Substantia nigra (tissue), 51 donors: ENCODE measurements at places on chromosomes 1 and 21.

GRCh38 chr1:236979149-236979900 is 24.9 kb downstream of the MT1HL1 start:
- DNase-seq = no peak

- no peak for DNase-seq
Measured at GRCh38 chr1:116667078-116667574, 407 bp downstream of the IGSF3 start.

DNA sequence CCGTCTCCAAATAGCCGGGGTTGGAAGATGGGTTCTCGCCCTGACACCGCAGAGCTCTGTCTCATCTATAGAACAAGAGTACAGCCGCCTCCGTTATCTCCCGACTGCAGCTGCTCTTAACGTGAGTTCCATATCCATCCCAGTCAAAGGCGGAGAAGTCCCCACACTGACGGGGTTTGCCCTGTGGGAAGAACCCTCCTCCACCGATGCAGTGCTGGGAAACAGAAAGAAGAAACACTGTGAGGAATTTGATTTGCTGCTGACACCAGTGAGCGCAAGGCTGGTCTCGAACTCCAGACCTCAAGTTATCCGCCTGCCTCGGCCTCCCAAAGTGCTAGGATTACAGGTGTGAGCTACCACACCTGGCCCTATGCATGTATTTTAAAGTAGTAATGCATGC is 9.5 kb downstream of the ITLN2 start:
- no peak for DNase-seq

DNA sequence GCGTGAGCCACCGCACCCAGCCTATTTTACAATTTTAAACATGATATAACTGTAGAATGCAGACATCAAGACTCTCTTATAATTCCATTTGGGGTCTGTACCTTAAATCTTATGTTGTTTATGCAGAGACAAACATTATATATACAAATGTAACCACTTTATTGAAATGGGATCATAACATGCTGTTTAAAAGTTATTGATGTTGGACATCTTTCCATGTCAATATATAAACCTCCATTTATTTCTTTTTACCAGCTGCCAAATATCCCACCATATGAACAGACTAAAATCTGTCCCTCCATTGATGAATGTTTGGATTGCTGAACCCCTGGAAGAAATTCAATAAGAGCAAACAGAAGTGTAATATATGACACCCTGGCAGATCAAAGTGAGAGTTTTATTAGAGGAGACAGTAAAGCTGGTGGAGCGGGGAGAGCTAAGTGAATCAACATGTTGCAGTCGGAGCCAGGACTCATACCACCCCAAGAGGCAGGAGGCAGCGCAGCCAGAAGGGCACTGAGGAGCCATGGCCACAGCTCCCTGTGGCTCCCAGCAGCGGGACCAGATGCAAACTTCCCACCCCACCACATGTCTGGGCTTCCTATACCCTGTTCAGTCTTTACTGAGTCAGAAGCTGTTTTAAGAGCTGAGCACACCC is 4.7 kb upstream of the PCSK9 start:
- DNase-seq = no peak

DNA sequence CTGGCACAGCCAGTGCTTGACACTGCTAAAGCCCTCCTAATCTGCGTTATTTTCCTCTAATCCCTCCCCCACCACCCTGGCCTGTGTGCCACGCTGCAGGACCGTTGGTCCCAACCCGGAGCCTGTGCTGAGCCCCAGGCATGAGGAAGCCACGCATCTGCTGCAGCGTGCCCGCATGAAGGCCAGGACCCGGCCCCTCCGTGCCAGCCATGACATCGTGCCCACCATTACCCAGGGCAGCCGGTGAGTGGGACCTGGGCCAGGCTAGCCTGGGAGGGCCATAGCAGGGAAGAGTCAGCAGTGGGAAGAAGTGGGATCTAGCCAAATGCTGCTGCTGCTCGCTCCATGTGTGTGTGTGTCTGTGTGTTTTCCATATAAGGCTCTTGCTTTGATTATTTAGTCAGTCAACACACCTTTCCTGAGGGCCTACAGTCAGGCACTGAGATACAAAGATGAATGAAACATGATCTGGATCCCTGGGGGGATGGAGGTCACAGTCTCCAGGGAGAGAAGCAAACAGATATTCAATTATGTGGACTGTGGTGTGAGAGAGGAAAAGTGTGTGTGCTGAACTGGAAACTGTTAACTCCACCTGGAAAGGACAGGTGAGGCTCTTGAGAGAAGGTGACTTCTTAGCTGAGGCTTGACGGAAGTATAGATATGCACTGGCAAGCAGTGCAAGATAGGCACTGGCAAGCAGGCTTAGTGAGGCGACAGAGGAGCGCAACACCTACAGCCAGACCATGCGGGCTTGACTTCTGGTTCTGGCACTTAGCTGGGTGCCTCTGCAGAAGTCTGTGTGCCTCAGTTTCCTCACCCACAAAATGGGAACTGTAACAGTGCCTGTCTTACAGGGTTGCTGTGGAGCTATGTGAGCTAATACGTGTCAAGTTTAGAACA is 15.9 kb downstream of the KIAA1614 start:
- DNase-seq = no peak

GRCh38 chr1:181126871-181127587 is 38.5 kb downstream of the IER5 start:
- no peak for DNase-seq

DNA sequence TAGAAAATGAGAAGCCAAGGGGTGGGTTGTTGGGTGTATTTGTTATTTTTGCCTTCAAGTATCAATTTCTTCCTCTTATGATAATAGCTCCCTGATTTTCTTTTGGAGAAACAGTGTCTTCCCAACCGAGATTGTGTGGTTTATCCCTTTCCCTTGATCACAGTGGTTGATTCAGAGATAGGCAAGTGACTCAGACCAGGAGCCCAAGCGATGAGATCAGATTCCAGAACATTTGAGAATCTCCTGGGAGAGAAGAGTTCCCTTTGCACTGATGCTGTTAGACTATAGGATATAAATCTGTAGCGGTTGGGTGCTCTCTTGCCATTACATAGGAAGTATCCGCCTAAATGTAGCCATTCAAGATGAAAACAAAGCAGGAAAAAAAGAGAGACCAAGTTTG is 90.1 kb upstream of the WDR26 start:
- DNase-seq = no peak

DNA sequence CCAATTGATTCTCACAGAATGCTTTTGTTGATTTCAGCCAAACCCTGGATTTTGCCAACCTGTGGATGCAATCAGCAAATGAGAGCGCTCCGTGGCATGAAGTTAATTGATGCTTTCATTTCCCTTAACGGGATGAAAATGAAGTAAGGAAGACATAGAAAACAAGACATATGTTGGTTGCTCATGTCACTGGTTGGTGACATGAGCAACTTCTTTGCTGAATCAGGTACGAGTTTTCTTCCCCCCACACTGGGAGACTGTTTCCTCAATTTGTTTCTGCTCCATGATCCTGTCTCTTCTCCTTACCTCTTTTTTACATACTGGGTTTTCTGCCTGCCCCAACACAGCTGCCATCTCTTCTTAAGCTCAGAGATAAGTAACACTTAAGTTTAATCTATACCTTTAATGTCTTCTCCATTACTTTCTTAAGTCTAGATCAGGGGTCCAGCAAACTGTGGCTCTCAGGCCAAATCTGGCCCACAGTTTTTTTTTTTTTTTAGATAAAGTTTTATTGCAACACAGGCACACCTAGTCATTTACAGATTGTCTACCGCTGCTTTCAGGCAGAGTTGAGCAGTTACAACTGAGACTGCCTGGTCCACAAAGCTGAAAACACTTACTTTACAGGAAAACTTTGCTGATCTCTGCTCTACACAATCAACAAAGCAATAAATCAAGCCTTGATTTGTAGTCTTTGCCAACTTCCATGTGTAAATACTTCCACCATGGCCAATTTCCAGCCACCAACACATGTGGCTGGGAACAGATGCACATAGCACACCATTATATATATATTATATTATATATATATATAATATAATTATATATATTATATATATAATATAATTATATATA is 13.3 kb downstream of the GPR157 start:
- no peak for DNase-seq

DNA sequence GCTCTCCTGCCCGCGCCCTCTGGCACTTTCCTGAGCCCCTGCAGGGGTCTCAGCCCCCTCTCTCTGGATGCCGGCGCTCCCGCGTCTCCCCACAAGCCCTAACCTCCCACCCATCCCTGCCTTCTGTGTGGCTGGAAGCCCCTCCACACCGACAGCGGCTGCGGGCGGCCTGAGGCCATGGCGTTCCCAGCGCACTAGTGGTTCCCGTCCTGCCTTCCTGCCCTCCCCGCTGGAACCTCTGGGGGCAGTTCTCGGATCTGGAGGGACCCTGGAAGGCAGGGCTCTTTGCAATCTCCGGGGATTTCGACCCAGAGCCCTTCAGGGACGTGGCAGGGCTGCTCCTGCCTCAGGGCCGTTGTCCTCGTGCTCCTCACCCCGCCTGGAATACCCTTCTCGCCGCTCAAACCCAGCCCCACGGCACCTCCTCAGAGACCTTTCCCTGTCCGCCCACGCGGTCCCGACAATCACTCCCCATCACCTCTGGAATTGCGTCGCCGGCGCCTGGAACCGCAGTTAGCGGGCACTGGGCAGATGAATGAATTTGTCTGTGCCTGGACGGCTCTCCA is 493 bp upstream of the ESPN start:
- DNase-seq = no peak

DNA sequence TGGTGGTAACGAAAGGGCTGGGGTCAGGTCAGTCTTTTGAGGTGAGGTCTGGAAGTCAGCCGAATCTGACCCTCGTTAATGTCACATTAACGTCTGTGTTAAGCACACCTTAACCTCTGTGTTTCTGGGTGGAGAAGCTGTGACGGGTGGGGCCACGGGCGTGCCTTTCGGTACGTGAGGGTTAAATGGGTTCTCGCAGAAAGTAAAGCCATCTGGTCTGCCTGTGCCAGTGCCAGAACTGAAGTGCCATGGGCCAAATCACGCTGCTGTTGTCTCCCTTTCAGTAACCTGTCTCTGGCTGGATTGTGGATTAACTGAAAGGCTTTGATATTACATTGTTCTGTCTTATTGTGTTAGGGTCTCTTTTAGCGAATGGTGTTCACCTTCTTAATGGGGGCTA is 14.4 kb downstream of the URB2 start:
- DNase-seq = no peak

GRCh38 chr1:245512181-245512888 is 357.6 kb downstream of the KIF26B start:
- no peak for DNase-seq

DNA sequence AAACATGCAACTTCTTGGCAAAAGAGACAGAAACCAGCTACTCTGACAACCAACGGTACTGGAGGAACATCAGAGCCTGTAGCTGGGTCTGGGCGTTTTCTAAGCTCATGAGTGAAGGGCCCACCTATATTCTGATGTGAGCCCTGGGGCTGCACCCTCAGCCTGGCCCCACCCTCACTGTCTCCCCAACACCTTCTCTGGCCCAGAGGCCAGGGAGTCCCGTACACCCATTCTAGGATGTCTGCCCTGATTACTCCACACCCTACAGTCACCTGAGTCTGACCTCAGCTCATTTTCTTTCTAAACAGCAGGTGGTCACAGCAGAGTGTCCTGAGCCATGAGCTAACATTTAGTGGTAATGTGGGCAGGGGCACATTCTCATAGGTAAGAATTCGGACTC is 439.2 kb downstream of the MATN1 start:
- no peak for DNase-seq

DNA sequence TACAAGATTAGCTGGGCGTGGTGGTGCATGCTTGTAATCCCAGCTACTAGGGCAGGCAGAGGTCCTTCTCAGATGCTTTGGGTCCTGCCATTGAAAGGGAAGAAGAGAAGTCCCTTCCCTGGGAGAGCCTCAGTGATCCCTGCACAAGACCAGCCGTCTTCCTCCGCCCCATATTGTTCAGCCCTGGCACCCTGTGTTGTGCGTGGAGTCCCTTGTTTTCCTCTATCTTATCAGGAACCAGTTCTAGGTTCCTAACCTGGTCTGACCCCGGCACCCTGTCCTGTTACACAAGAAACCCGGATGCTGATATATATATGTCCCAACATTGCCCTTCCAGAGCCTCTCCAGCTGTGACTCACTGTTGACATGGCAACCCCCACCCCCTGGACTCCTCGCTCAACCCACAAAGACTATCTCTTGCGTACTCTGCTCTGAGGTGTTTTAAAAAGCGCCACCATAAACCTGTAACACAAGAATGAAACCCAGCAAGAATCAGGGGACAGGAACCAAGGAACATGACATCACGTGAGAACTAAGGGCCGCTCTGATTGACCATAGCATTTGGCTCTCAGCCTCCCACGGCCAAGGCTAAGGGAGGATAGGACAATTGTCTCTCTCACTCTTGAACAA is 4.8 kb downstream of the MX2 start:
- no peak for DNase-seq

DNA sequence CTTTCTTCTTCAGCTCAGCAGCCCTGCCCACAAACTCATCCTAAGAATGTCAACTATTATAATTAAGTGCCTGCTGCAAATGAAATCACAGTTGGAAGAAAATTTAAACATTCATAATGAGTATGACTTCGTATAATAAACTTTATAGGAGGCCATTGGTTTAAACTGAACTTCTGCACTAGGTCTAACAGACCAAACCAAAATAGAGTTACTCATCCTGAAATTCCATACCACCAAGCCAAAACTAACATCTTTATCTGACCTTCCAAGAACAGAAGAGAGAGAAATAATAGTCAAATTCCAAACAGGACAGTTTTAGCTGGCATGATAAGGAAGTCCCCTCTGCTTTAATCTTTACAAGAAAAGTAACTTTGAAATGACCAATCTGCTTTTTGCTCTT is 472.4 kb upstream of the PRMT6 start:
- DNase-seq = no peak

- no peak for DNase-seq
Measured at GRCh38 chr21:35127851-35128250, 78.7 kb upstream of the RUNX1 start.

GRCh38 chr1:79150576-79150975 is 144.0 kb upstream of the ADGRL4 start:
- DNase-seq = no peak

DNA sequence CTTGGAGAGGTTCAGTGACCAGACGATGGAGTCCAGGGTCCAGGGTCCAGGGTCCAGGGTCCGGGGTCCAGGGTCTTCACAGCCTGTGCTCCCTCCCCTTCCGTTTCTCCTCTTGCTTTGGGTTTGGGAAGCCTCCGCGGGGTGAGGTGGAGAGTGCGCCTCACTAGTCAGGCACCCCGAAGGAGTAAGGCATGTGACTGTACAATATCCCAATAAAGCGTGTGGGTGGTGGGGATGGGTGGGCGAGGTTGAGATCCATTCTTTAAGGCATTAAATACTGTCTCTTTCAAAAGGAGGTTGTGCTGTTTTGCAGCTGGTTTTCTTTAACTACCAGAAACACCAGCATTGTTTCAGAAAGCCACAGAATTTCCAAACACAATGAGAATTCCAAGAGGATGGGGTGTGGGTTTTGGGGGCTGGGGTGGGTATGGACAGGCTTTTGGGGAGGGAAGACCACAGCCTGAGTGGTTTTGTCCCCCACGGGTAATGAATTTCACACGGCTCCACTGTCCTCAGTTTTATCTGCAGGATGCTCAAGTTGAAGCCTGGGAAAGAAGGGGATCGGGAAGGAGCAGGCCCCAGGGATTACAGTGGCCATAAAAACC is 65.7 kb downstream of the KIF26B start:
- DNase-seq = no peak
